Articular chondrocyte of knee joint (primary cell): ENCODE measurements at places on chromosomes 16 and 17. TPM values are rescaled to one million over a fixed set of nuclear protein-coding genes. Genes with fewer than 3 reads are reported as not detected.

Gene CBFA2T3
- total RNA-seq = not detected in 2 replicates

Gene SEC14L5
- total RNA-seq = under 0.01 and 0.22 TPM in 2 replicates

Gene KRTAP1-1
- not detected in 2 replicates for total RNA-seq

Gene COIL
- 13.2 and 17.3 TPM in 2 replicates for total RNA-seq

Gene DYNLL2
- 16.5 and 19.9 TPM in 2 replicates for total RNA-seq

Gene ATP2C2
- not detected in 2 replicates for total RNA-seq

Gene GTF3C1
- 62.9 and 63.4 TPM in 2 replicates for total RNA-seq

Gene RAB40C
- 9.5 and 9.8 TPM in 2 replicates for total RNA-seq

Gene EME2
- total RNA-seq = 8.6 and 9.0 TPM in 2 replicates

Gene SMIM36
- not detected in 2 replicates for total RNA-seq

Gene ABCA6
- total RNA-seq = 9.4 and 11.9 TPM in 2 replicates

Gene NOG
- total RNA-seq = 0.22 TPM in 1 of 2 replicates, not detected in the other

Gene TP53TG3F
- total RNA-seq = not detected in 2 replicates

Gene AOC2
- total RNA-seq = 1.3 and 2.6 TPM in 2 replicates

Gene EXOC7
- total RNA-seq = 92.2 and 94.1 TPM in 2 replicates

Gene PIK3R5
- not detected in 2 replicates for total RNA-seq

Gene SDR42E2
- not detected in 2 replicates for total RNA-seq

Gene LDHD
- 2.8 and 3.8 TPM in 2 replicates for total RNA-seq
